GM12878 (cell line): ENCODE measurements at places on chromosomes 6 and 20. TPM values are rescaled to one million over a fixed set of nuclear protein-coding genes. Genes with fewer than 3 reads are reported as not detected.

- no peak overlapping the region for H3K4me3 ChIP-seq
- no peak for DNase-seq
These were observed 6.7 kb upstream of the CLIC5 start for GRCh38 chr6:46022106-46022948.

GRCh38 chr6:132314432-132314831 is 86.8 kb downstream of the MOXD1 start:
- no peak overlapping the region for H3K4me3 ChIP-seq
- no peaks in the 10 kb centered on the region for H3K4me1 ChIP-seq
- H3K36me3 ChIP-seq: no peaks in the 10 kb centered on the region
- DNase-seq: no peak
- H3K27me3 ChIP-seq: no peaks in the 10 kb centered on the region

- H3K27me3 ChIP-seq: no peaks in the 10 kb centered on the region
- peaks cover 10% of the 10 kb centered on the region; the same call in 1 of the 2 replicates for H3K4me1 ChIP-seq
- DNase-seq: no peak
- H3K27ac ChIP-seq: no peak overlapping the region
- H3K4me3 ChIP-seq: no peak overlapping the region; the same call in 1 of the 2 replicates
These were observed 14.4 kb downstream of the TNFAIP3 start for GRCh38 chr6:137881522-137881886.

DNA sequence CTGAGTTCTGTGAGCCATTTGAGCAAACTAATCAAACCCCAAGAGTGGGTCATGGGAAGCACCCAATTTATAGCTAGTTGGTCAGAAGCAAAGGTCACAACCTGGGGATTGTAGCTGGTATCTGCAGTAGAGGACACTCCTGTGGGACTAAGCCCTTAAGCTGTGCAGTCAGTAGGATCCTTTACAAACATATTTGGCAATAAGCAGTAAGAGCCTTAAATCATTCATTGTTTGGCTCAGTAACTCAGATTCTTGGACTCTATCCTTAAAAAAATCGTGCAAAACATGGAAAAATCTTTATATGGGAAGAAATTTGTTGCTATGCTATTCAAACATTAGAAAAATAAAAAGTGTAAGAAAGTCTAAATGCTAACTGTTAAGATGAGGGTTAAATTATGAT is 29.9 kb downstream of the FRK start:
- H3K4me3 ChIP-seq: no peak overlapping the region
- H3K27me3 ChIP-seq: no peaks in the 10 kb centered on the region
- DNase-seq: no peak
- peaks cover 9% of the 10 kb centered on the region for H3K4me1 ChIP-seq
- no peak overlapping the region for H3K27ac ChIP-seq

DNA sequence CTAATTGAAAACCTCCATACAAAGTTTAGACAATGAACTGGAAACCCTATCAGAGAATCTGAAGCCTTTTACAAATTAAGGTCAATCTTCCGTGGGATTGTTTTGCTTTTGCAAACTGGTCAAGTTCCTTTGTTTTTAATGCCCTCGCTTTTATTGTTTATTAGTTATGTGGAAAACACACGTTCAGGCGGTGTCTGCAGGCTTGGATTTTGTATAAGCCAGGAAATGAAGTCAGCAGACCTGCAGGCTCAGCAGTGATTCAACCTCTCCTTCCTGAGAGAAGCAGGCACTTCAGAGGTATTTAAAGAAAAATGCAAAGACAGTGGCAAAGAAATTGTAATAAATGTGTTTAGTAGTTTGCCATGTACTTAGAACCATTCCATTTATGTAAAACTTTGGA is 103.4 kb upstream of the PDE10A start:
- no peaks in the 10 kb centered on the region for H3K36me3 ChIP-seq
- no peak for DNase-seq
- no peak overlapping the region for H3K27ac ChIP-seq
- H3K27me3 ChIP-seq: no peaks in the 10 kb centered on the region

GRCh38 chr6:104537872-104538271 is 321.8 kb downstream of the HACE1 start:
- H3K4me3 ChIP-seq: no peak overlapping the region
- no peak overlapping the region for H3K27ac ChIP-seq
- no peaks in the 10 kb centered on the region for H3K4me1 ChIP-seq
- no peaks in the 10 kb centered on the region for H3K27me3 ChIP-seq
- no peak for DNase-seq

DNA sequence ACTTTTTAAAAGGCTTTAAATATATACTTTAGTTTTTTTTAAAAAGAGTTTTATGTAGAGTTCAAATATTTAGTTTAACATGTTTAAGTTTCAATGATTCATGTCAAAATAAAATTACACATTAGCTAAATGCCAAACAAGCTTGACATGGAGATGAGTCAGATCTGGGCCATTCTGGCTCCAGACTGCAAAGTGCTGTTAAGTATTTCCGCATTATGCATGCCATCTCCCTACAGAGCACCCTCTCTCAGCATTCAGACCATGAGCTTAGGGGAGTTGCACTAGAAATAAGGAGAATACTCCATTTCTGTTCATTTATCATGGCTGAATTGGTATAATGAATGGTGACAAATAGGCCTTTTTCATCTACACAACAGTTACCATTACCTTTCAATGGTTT is 21.5 kb upstream of the HS3ST5 start:
- H3K36me3 ChIP-seq: no peaks in the 10 kb centered on the region
- no peak overlapping the region for H3K4me3 ChIP-seq
- H3K27me3 ChIP-seq: no peaks in the 10 kb centered on the region
- H3K4me1 ChIP-seq: no peaks in the 10 kb centered on the region

Gene PROKR2
- not detected in 2 replicates for total RNA-seq

Gene SLC22A7
- total RNA-seq: 0.31 TPM in 1 of 2 replicates, not detected in the other

Gene DEFB124
- total RNA-seq: not detected in 2 replicates

Gene COL21A1
- not detected in 2 replicates for total RNA-seq

Gene RNF144B
- total RNA-seq: 0.18 and 0.58 TPM in 2 replicates

GRCh38 chr6:155106456-155107115 is 111.5 kb downstream of the TIAM2 start:
- no peak overlapping the region for H3K4me3 ChIP-seq
- no peak overlapping the region for H3K27ac ChIP-seq
- no peak for DNase-seq
- peaks cover 3% of the 10 kb centered on the region for H3K27me3 ChIP-seq

GRCh38 chr6:151537556-151537955 is 43.7 kb downstream of the CCDC170 start:
- no peak overlapping the region for H3K27ac ChIP-seq
- DNase-seq: no peak
- no peak overlapping the region for H3K4me3 ChIP-seq
- no peaks in the 10 kb centered on the region for H3K4me1 ChIP-seq

GRCh38 chr20:30168025-30168799 is 1089.3 kb upstream of the DEFB115 start:
- H3K36me3 ChIP-seq: no peaks in the 10 kb centered on the region
- DNase-seq: no peak
- H3K27ac ChIP-seq: no peak overlapping the region
- H3K4me1 ChIP-seq: no peaks in the 10 kb centered on the region
- H3K4me3 ChIP-seq: no peak overlapping the region

DNA sequence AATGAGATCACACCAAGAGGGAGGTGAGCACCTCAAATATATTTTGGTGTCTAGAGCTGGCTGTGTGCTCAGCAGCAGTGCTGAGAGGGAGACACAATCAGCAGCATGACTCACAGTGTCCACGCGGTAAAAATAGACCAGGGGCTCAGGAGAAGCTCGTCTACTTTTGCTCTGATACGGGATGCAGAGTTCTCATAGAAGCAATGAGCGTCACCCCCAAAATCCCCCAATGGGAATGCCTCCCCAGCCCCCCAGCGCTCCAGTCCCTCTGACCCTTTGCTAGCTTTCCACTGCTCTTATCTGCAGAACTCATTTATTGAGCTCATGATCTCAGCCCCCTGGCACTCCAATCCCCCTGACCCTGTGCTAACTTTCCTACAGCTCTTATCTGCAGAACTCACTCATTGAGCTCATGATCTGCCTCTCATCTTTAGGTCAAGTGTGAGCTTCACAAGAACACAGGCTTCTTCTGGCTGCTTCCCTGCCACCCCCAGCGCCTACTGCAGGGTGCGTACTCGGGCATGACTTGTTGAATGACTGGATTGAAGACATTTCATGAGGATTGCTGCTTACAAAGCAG is 34.0 kb downstream of the SYNDIG1 start:
- H3K4me3 ChIP-seq: no peak overlapping the region
- no peaks in the 10 kb centered on the region for H3K36me3 ChIP-seq
- no peaks in the 10 kb centered on the region for H3K4me1 ChIP-seq
- no peak for DNase-seq
- H3K27ac ChIP-seq: no peak overlapping the region
- no peaks in the 10 kb centered on the region for H3K27me3 ChIP-seq

DNA sequence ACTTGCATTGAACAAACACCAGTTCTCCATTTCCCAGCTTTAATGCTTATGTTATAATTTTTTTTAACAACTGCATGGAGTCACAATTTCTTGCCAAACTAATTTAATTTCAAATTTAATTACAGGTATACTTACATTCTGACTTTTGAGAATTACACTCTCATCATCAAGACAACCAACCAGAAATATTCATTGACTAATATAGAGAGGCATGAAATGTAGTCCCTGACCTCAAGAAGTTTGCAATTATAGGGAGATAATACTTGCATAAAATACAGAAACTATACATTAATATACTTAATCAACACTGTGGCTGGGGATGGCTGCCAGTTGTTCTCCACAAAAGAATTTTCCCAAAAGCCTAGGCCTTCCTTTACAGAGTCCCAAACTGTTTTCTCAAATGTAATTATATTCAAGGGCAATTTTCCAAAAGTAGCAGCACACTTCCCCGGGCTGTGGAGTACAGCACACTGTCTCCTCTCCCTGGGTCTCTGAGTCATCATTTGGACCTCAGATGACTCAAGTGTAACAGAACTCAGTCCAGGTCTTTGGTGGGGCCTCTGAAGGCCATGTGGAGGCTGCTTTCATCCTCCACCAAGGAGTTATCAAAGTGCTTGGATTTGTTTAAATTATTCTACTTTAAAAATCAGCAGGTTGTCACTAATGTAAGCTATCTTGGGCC is 114.1 kb downstream of the KIF16B start:
- no peak for DNase-seq
- H3K36me3 ChIP-seq: no peaks in the 10 kb centered on the region
- no peaks in the 10 kb centered on the region for H3K4me1 ChIP-seq
- H3K27me3 ChIP-seq: no peaks in the 10 kb centered on the region

DNA sequence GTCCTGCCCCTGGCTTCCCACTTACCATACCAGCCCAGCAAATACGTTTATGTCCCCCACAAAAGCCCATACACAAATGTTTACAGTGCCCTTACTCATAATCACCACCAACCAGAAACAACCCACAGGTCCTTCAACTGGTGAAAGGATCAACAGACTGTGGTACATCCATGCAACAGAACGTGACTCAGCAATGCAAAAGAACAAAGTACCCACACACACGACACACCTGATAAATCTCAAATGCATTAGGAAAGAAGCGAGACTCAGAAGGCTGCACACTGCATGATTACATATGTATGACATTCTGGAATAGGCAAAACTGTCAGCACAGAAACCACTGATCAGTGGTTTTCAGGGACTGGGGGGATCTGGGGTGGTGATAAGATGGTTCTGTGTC is 20.5 kb downstream of the NCR2 start:
- H3K4me3 ChIP-seq: no peak overlapping the region
- H3K27me3 ChIP-seq: no peaks in the 10 kb centered on the region
- no peak overlapping the region for H3K27ac ChIP-seq
- no peaks in the 10 kb centered on the region for H3K36me3 ChIP-seq
- no peak for DNase-seq

GRCh38 chr20:16607364-16608276 is 34.4 kb upstream of the KIF16B start:
- no peak for DNase-seq
- no peaks in the 10 kb centered on the region for H3K36me3 ChIP-seq
- H3K4me1 ChIP-seq: no peaks in the 10 kb centered on the region
- no peak overlapping the region for H3K4me3 ChIP-seq
- H3K27me3 ChIP-seq: no peaks in the 10 kb centered on the region

Gene SIRPA
- 13.1 and 13.3 TPM in 2 replicates for total RNA-seq

GRCh38 chr20:36404435-36404978 is 98.4 kb downstream of the DLGAP4 start:
- H3K4me3 ChIP-seq: no peak overlapping the region
- no peaks in the 10 kb centered on the region for H3K36me3 ChIP-seq
- H3K27me3 ChIP-seq: no peaks in the 10 kb centered on the region
- no peaks in the 10 kb centered on the region for H3K4me1 ChIP-seq
- no peak overlapping the region for H3K27ac ChIP-seq
- DNase-seq: no peak

Gene ACTL10
- total RNA-seq: 3.6 and 3.7 TPM in 2 replicates

Gene OR12D3
- not detected in 2 replicates for total RNA-seq

DNA sequence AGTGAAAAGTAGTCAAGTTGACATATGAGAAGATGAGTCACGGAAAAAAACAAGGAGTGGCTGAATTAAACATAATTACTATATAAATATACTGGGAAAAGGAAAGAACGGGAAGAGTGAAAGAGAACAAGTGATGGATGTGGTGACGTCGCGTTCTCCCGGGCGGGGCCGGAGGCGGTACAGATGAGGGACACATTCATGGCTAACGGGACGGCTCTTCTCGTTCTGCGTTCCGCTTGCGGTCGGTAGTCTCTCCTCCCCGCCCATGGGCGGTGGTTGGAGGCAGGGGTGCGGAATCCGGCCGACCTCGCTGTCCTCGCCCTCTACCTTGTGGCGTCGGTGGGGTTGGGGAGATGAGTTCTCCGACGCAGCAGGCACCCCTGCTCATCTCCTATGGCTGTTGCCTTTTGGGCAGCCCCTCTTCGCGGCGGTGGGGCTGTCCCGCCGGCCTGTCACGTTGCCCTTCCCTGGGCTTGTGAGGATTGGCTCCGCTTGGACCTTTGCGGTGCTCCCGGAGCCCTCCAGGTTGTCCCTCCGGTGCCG is 22.5 kb downstream of the HLA-G start:
- H3K27ac ChIP-seq: no peak overlapping the region
- H3K27me3 ChIP-seq: 0 out of 2 replicates have a peak, but pooled peaks cover 3% of the 10 kb centered on the region
- no peaks in the 10 kb centered on the region for H3K4me1 ChIP-seq
- no peak for DNase-seq
- no peak overlapping the region for H3K4me3 ChIP-seq
